ENCODE measurements at places on chromosomes 6 and 20. TPM values are rescaled to one million over a fixed set of nuclear protein-coding genes. Genes with fewer than 3 reads are reported as not detected.

PROKR2 gene
- 44.8 TPM for total RNA-seq

DBNDD2 gene
- 13.1 TPM for total RNA-seq

SIRPD gene
- not detected for total RNA-seq

CAGE1 gene
- not detected for total RNA-seq

IRAK1BP1 gene
- total RNA-seq, result 35.4 TPM

FAM184A gene
- 44.8 TPM for total RNA-seq

TMC2 gene
- 7.5 TPM for total RNA-seq

IYD gene
- not detected for total RNA-seq

CST5 gene
- total RNA-seq, result not detected

BNIP5 gene
- total RNA-seq, result not detected

Measured in parietal lobe (tissue), 2 donors.